Cortex of kidney (tissue), 1 donor: ENCODE measurements at places on chromosomes 4 and X.

DNA sequence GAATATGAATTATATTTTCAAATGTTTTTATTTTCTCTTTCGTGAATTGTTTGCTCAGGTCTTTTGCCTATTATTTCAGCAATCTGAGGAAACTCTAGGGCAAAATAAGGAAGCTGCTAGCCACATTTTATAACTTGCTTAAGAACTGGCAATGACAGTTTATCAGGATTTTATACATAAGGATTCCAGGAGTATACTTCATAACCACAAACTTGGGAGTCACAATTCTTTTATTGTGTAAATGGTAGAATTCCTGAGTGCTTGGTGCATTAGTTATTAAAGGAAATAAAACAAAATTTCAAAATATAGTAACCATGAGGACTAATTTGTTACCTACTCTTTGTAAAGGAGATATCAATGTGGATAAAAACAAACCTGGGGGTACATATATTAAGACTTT is 54.4 kb downstream of the PALLD start:
- no peak for DNase-seq

DNA sequence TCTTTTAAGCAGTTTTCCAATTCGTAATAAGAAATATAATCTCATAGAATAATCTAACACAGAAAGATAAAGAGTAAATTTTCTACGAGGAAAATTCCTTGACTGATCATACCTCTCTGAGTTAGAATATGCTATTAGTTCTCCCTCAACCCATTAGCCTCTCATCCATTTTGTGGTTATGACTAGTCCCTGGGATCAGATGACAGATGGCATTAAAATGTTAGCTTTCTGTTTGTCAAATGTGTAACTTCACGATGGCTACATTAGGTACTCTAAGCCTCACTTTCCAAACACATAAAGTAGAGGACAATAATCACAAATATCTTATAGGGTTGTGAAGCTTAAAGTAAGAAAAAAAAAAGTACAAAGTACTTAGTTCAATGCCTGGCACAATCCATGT is 112.2 kb downstream of the ZAR1 start:
- no peak for DNase-seq

DNA sequence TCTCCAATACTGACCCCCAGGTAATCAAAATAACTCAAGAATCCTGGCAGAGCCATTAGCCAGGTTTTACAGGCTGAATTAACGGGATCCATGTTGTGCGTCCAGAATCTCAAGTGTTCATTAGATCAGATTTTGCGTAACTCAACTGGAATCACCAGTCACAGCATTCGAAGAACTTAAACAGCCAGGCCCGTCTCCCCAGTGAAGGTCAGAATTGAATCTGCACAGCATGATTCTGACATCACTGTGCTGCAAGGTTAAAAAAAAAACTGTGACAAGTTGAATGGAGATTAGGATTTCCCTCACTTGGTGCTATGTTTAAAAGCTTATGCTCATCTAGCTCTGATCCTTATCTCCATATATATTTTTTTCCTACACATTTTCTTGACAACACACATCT is 96.1 kb downstream of the ANOS1 start:
- DNase-seq, result no peak

GRCh38 chrX:109681475-109682081 is 51.5 kb downstream of the ACSL4 start:
- DNase-seq, result no peak

DNA sequence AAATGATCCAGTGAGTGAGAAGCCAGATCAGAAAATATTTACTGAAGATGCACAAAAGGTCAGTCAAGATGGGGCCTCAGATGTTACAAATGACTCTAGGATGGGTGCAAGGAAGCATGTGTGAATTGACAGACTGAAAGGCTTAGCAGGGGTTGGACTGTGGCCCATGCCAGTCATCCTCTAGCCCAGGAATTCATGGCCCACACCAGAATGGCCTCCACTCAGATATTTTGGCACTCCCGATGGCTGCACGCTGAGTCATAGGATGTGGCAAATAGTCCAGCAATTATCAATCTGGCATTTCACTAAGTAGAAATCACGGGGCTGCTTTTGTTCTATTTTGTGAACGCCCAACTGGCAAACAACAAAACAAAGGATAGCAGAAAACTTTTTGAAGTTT is 406.5 kb downstream of the IQCM start:
- no peak for DNase-seq

GRCh38 chrX:13064599-13065143 is 20.3 kb upstream of the FAM9C start:
- DNase-seq, result no peak

DNA sequence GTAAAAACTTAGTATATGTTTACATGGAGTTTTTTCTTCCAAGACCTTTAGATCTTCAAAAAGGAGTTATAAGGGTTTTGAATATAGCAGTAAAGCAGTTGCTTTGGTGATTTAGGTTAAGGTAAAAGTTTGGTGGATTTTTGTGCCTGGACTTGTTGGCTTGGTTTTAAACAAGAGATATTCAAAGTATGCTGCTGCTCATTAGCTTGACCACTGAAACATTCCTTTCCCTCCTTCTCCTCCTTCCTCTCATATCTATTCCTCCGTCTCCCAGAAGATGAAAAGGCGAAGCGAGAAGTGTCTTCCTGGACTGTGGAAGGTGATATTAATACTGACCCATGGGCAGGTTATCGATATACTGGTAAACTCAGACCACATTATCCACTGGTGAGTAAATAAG is 38.4 kb downstream of the METAP1 start:
- no peak for DNase-seq

DNA sequence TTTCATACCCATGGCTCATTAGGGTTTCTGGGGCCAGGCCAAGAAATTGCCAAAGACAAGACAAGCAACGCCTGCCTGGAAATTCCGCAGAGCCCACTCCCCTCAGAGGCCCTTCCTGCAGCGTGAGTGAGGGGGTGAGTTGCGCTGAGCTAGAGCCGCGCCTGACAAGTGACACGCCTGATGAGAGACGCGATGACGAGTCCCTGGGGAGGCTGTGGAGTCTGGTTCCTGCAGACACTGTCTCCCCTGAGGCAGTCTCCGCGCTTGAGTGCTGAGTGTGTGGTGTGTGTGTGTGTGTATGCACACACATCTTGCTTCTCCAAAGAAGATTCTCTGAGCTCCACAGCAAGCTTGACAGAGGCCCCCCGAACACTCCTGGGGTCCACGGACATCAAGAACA is 269.8 kb downstream of the BCOR start:
- DNase-seq, result no peak

DNA sequence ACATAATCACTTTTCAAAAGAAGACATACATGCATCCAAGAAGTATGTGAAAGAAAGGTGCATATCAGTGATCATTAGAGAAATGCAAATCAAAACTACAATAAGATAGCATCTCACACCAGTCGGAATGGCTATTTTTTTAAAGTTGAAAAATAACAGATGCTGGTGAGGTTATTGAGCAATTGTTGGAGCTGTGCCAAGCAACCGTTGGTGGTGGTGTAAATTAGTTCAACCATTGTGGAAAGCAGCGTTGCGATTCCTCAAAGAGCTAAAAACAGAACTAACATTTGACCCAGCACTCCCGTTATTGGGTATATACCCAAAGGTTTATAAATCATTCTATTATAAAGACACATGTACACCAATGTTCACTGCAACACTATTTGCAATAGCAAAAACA is 14.2 kb downstream of the COX7B2 start:
- DNase-seq, result no peak

- no peak for DNase-seq
Observed at GRCh38 chr4:139711461-139711860, 45.8 kb downstream of the MGST2 start.

DNA sequence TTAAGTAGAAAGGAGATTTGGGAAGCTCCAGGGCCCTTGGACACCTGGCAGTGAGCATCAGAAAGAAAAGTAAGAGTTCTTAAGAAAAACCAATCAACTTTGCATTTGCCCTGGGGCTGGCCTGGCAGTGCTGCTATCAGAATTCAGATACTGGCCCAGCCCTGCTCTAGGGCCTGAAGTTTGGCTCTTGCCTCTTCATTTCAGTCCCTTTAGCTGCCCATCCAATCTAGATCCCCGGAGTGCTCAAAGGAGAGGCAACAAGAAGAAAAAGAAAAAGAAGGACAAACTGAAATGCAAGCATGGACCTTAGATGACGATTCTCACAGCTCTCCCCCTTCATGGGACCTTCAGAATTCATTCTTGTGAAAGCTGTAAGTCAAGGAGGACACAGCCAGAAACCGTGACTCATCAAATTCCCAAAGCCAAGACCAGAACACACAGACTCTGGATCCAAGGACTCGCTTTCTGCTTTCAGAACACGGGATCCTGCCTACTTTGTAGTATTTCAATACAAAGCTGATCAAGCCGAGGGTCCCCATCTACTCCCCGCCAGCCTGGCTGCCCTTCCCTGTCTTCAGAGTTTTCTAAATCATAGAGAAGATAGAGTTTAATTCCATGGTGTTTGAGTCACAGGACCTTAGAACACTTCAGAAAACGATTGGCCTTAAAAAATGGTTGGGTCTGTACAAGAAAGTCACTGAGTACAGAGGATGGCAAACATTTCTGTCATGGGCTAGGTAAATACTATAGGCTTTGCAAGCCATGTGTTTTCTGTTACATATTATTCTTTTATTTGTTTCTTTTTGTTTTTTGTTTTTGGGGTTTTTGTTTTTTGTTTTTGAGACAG is 103.7 kb downstream of the RBM47 start:
- DNase-seq, result no peak

DNA sequence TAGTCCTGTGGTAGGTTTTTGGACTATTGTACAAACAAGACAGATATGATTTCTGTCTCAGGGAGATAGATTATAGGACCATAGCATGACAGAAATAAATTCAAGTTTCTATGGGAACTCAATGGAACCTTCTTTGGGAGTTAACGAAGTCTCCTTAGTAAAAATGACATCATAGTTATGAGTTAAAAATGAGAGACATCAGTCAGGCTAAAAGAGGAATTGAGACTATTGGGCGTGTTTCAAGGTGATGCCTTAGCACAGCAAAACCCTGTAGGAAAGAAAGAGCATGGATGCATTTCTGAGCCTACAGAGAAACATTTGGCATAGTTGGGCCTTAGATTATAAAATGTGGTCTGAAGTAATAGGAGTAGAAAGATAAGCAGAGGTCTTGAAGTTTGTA is 1909.1 kb upstream of the PCDH7 start:
- DNase-seq, result no peak

- no peak for DNase-seq
Observed at GRCh38 chr4:159155119-159155518, 52.2 kb downstream of the RAPGEF2 start.

DNA sequence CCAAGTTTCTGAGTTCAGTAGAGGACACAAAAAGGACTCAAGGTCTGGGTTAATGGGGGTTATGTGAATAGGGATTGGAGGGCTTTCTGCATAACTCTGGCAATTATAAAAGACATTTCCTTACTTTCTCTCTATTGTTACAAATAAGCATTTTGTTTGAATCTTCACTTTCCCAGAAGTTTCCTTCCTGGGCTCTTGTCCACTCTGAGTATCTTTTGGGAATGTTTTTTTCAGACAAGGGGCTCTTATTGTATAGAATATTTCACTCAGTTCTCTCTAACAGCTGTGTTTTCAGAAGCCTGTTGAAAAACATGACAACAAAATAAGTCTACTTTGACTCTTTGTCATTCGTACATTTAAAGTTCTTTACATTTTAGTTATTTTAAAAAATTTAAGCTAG is 57.6 kb upstream of the MAP9 start:
- DNase-seq, result no peak

GRCh38 chr4:95290702-95291101 is 258.1 kb downstream of the UNC5C start:
- no peak for DNase-seq

- no peak for DNase-seq
Observed at GRCh38 chr4:155944516-155944915, 9.2 kb downstream of the CTSO start.

GRCh38 chr4:163171590-163171989 is 4.9 kb upstream of the NAF1 start:
- no peak for DNase-seq

DNA sequence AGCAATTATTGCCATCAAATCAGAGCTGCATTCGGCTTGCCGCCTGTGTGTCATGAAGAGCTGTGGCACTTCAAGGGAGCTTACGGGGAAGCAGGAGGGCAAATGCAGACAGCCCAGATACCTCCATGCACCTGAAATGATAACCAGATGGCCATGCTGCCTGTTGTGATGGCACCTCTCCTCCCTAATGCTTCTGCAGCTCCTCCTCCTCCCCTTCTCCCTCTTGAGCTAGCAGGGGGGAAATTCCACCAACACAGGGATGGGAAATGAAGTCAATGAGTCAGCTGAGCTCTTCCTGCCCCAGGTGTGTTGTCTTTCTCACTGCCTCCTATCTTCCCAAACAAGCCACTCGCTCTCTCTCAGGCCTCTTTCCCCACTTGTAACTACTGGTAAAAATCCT is 565.0 kb downstream of the BCOR start:
- no peak for DNase-seq

DNA sequence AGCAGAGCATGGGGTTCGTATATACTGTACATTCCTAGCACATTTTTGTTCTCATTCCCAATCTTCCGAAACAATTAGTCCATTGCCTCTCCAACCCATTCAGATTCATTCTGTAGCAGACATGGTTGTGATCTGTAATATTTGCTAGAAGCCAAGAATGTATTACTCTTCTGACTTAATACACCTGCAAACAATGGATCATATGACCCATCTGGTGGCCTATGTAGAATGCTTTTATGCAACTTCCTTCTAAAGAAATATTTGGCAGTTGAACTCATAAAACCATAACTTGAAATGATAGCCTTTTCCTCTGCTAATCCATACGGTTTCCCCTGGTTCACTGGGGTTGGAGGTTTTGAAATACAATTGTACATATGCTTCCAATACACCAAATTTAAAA is 32.8 kb upstream of the SGMS2 start:
- no peak for DNase-seq

DNA sequence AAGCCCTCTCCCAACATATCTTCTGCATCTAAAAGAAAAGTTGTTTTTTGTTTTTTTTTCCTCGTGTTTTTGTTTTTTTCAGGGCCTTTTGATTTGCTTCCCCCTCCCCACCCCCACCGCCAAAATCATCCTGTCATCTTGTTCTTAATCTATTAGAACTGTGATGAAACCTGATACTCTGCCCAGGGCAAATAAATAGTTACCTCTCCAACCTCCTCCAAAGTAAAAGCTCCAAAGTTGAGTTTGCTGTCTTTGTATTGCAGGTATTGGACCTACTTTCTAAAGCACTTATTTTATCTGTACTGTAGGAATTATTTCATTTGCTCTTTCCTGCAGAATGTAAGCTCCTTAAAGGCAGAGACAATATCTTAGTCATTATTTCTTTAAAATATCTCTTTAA is 172.9 kb downstream of the SOWAHB start:
- DNase-seq, result no peak

DNA sequence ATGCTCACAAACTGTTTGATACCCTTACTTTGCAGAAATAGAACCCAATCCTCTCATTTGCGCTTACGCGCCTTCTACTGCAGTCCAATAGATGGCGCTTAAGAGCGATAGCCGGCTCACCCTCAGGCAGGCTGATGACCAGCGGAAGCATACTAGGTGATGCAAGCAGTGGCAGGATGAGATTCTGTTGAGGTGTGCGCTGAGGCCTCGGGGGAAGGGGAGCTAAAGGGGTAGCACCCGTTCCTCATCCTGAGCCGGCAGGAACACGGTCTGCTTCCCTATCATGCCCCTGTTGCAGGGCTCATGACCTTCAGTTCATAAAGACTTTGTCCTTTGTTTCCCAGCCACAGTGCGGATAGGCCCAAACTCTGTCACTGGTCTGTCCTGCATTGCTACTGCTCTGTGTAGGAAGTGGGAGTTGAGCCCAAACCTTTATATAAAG is 628.9 kb downstream of the TLL1 start:
- no peak for DNase-seq
